ENCODE measurements at places on chromosomes 6 and 20.

- DNase-seq = no peak
These were observed 27.3 kb upstream of the SHLD1 start for GRCh38 chr20:5722927-5723326.

DNA sequence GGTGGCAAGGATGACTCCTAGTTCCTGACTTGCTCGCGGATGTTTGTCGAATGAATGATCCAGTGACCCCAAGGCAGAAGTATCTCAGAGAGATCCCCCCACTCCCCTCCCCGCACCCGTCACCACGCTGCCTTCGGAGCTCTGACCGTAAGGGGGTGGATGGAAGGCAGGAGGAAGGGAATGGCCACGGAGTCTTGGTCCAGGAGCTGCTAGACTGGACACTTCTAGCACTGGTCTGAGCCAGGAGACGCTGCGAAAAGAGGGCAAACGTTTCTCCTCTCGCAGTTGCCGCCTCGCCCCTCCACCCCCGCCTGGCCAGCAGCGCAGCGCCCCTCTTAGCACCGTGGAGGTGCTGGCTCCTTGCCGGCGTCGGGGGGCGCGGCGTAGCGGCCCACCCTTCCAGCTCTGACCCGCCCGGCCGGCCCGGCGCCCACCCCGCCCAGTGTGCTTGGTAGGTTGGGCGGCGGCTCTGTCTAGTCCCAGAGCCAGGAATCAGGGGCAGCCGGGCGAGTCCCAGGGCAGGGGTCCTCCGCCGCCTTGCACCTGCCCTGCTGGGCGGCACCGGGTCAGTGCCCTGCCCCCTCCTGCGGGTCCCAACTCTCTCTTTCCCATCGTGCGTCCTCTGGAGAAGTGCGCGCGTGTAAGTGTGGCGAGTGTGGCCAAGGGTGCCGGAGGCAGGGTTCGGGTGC, 2.4 kb upstream of the DBNDD2 start:
- DNase-seq = no peak

DNA sequence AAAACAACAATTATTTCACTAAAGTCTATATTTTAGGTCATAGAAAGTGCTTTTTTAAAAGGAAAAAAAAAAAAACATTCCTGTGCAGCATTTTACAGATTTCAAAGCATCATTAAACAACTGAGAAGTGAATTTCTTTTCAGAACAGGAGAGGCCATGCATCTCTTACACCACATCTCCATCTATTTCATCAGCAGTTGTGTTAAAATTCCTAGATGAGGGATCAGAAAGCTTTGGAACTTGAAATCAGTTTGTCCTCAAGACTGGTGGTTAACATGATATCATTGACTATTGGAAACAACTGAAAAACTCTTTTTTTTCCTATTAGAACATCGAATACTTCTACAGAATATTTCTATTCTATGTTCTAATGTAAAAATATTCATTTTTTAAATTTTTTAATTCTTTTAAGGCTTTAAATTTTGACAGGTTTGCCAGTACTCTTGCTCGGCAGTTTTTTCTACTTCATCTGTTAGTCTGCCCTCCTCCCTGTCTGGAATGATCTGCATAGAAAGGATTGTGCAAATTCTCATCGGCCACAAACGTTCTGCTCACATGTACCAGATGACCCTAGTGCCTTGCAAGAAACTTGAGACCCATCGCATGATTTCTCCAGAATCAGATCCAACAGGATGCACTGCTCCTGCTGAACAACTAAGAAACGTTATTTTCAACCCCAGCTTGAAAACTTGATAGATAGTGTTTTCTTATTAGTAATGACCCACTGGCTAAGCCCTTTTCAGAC, 411.0 kb upstream of the AGPAT4 start:
- DNase-seq = no peak

- DNase-seq = no peak
These were observed 155.2 kb upstream of the ESR1 start for GRCh38 chr6:151652325-151652724.

DNA sequence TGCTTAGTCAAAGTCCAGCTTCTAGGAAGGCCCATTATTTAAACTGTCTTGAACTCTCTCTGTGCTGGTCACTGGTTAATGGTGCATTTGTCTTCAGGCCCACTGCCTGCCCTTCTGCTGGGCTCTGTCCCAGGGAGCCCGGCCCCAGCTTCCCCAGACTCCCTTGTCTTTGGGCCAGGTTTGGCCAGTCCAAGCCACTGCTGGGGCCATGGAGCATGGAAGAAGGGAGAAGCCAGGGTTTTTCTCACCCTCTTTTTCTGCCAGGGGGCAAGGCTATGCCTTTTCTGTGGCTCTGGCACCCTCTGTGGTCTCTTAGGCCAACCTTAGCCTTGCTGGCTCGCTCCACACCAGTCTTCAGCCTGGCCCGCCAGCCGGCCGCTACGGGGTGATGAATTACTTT, 390.0 kb upstream of the SULF2 start:
- DNase-seq = no peak

DNA sequence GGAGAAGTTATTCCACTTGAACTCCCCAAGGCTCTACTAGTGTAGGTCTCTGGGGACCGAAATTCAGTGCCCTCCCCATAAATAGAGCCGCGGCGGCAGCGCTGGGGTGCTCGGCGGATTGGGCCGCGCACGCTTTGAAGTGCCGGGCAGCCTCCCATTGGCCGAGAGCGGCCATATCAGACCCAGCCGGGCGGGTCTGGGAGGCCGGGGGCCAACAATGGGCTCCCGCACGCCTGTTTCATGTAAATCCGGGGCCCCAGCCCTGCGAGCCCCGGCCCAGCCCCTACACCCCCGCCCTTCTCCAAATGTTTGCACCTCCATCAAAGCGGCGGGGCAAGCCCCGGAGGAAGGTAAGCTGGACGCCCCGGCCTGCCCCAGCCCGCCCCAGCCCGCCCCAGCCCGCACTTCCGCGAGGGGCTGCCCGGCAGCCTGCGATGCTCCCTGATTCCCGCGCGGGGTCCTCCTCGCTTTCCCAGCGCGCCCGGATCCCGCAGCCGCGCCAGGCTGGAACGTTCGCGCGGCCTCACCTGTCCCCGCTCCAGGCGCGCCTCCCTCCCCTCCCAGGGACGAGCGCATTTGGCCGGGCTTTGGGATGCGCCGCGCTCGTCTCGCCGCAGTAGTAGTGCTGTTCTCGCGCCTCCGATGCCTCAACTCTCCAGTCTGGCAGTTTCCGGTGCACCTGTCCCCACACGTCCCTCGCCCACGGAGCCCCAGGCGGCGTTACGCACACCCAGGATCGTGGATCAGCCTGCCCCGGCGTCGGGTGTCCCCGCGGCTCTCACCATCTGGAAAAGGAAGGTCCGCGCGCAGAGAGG, at the start of gene TBXT:
TSS of gene TBXT (minus strand) at position 51 of the 815 bp plus-strand sequence. CDS start 260 bp downstream, outside the sequence.
- DNase-seq = no peak

DNA sequence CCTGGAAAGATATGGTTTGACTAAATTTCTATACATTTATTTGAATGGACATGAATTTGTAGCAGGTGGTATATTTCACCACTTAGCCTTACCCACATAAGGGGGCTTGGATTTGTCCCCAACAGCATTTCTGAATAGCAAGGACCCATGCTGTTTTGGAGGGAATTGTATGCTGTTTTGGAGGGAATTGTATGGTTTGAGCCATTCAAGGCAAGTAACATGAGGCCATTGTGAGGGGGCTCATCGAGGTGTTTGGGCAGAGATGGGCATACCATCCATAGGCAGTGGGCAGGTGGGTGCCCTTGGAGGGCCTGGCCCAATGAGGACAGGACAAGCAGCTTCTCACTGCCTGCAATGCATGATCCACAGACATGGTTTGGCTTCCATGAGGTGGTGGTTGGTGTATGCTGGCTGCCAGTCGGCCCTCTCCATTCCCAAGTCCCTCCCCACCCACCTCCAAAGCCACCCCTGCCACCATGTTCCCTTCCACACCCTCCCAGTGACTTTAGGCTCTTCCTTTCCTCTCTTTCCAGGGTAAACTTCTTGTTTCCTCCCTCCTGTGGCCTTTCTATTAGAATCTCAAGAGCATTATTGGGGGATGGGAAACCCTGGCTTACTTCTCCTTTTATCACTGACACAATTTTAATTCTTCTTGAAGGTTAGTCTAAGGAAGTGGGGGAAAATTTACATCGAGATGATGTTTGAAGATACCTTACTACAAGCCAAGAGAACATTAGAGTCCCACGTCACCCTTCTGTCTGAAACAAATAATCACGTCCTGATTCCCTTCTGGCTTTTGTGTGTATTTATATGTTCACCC, 13.2 kb upstream of the PXDC1 start:
- DNase-seq = no peak

- no peak for DNase-seq
These were observed 14.3 kb downstream of the SLA2 start for GRCh38 chr20:36631646-36632045.

- no peak for DNase-seq
These were observed 108.0 kb downstream of the PRND start for GRCh38 chr20:4829514-4830215.

- DNase-seq = no peak
These were observed 57.9 kb upstream of the MLN start for GRCh38 chr6:33861722-33862121.

GRCh38 chr6:119339941-119340456, 9.6 kb downstream of the MAN1A1 start:
- no peak for DNase-seq

- no peak for DNase-seq
These were observed 310.9 kb upstream of the AGPAT4 start for GRCh38 chr6:161584621-161585340.

DNA sequence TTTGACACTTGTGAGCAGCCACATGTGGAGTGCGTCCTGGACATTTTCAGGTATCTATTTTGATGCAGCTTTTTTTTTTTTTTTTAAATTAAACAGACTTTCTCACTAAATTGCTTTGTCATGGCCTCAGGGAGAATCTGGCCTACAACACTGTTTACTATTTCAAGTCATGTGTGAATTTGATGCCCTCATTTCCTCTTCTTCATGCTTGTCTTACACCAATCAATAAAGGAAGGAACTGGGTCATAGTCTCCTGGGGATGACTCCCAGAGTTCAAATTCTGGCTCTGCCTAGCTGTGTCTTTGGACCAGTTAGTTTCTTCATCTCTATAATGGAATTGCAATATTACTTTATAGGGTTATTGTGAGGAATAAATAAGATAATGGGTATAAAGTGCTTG, 554.1 kb downstream of the PRKN start:
- no peak for DNase-seq

DNA sequence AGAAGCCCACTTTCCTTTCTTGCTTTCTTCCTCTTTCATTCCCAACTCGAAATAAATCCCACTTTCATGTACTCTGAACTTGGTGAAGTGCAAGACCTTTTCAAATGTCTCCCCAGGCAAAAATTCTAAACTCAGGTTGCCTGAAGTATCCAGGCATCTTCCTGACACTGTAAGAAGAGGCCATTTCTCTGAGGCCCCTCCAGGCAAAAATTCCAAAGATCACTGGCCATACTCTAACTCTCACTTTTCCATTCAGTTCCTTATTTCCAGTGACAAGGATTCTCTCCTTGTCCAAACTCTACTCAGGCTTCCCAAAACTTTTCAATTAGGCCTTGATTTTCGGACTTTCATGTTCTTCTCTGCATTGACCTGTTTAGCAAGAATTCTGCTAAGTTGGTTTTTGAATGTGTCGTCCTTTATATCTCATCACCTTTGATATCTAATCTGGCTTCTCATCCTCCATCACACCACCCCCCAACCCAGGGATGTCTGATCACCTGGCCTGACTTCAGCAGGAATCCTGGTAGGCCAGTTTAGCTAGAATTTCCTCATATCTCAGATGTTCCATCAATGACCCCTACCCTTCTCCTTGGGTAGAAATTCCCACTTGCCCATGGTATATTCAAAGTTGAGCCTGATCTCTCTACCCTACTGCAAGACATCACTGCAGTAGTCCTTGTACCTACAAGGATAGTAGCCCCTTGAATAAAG, 124.9 kb downstream of the RCAN2 start:
- no peak for DNase-seq

- no peak for DNase-seq
These were observed 70.3 kb downstream of the PREP start for GRCh38 chr6:105332576-105332975.

DNA sequence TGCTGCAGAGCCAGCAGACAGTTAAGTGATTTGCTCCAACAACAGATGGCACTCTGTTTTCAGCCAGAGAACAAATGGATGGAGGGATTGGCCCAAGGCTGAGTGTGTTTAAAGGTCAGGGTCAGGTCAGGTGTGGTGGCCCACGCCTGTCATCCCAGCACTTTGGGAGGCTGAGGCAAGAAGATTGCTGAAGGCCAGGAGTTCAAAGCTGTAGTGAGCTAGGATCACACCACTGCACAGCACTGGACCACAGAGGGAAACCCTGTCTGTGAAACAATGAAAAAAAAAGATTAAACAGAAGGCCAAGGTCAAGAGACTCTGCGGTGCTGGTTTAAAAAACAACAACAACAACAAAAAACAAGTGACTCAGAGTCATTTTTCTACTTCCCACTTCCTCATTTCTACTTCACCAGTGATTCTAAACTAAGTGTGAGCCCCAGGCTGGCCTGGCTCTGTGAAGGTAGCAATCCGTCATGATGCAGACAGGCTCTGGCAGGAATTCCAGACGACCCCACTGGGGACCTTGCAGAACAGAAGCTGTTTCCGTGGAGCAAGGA, 42.5 kb upstream of the ARMC2 start:
- DNase-seq = no peak

DNA sequence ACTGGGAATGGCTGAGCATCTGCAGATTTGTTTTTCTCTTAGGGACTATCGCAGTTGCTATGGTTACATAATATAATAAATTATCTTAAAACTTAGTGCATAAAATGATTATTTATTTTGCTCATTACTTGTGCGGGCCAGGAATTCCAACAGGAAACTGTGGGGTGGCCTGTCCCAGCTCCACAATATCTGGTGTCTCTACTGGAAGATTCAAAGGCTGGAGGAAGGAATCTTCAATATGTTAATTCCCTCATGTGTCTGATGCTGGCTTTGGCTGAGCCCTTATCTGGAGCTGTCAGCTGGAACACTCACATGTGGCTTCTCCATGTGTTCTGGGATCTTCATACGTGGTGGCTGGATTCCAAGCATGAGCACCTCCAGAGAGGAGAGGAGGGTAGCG, 23.9 kb upstream of the B3GAT2 start:
- no peak for DNase-seq

DNA sequence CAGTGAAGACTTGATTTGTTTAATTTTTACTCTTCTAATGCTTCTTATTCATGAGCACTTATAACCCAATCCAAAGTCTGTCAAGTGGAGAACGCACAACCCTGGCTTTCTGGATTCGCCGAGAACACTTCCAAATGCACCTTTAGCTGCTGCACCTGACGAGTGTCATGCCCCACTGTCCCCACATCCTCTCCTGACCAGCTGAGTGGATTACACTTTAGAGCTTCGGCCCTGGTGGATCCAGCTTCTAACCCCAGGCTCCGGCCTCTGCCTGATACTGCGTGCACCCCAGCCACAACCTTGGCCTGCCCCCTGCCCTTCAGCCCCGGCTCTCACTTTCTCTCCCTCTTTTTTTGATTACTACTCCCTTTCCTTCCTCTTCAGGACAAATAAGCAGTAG, 258.8 kb downstream of the TMEM242 start:
- no peak for DNase-seq

DNA sequence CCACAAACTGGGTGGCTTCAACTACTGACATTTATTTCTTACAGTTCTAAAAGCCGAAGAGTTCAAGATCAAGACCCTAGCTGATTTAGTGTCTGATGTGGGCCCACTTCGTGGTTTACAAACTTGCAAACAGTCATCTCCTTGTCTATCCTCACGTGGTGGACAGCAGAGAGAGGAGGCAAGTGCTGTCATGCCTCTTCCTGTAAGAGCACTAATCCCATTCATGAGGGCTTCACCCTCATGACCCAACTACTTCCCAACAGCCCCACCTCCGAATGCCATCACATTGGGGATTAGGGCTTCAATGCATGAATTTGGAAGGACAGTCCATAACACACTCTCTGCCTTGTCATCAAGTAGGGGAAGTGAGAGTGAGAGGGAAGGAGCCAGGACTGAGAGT, 15.6 kb upstream of the ISM1 start:
- DNase-seq = no peak

GRCh38 chr6:166744223-166745134, 117.4 kb upstream of the RPS6KA2 start:
- no peak for DNase-seq

All from GM04504 (cell line).